ENCODE measurements at places on chromosomes 7 and 10. TPM values are rescaled to one million over a fixed set of nuclear protein-coding genes. Genes with fewer than 3 reads are reported as not detected.
A peak's percentile ranks its signal among the peaks of the same experiment; 100 is the strongest.

- H3K4me3 ChIP-seq = peak overlapping the region; percentile 58
- H3K27me3 ChIP-seq = no peaks in the 10 kb centered on the region
- no peak overlapping the region for H3K27ac ChIP-seq
- DNase-seq = no peak
- peaks cover 17% of the 10 kb centered on the region for H3K4me1 ChIP-seq
Observed at GRCh38 chr7:730501-731439, 3.7 kb upstream of the PRKAR1B start.

OR9A2 gene
- total RNA-seq = not detected

GRCh38 chr7:159119851-159120539, 24.7 kb downstream of the VIPR2 start:
- no peaks in the 10 kb centered on the region for H3K36me3 ChIP-seq
- no peak for DNase-seq
- peaks cover 35% of the 10 kb centered on the region for H3K27me3 ChIP-seq
- no peak overlapping the region for H3K27ac ChIP-seq

NME8 gene
- not detected for total RNA-seq

- no peaks in the 10 kb centered on the region for H3K36me3 ChIP-seq
- H3K4me3 ChIP-seq = no peak overlapping the region
- peaks cover 9% of the 10 kb centered on the region for H3K4me1 ChIP-seq
- H3K27ac ChIP-seq = no peak overlapping the region
- DNase-seq = no peak
- H3K27me3 ChIP-seq = peaks cover 18% of the 10 kb centered on the region
Observed at GRCh38 chr10:14609178-14609577, 165.5 kb downstream of the FAM107B start.

SDK1 gene
- total RNA-seq = 12.6 TPM

DNA sequence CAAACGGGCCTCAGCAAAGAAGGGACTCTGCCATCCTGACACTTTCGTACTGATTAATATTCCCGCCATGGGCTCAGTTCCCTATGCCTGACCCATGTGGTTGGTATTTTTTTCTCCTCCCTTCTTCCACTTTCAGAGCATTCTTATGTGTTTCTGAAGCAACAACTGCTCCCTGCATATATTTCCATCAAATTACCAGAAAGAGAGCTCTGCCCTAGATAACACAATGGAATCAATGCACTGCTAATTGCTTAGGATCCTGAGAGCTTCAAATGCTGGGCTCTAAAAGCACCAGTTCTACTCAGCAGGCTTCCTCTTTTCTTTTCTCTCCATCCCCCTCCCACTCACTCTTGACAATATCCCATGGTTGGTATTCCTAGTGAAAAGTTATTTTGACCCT, 5.3 kb downstream of the TECTB start:
- no peak for DNase-seq
- peaks cover 33% of the 10 kb centered on the region for H3K4me1 ChIP-seq

TMEM213 gene
- not detected for total RNA-seq

DNA sequence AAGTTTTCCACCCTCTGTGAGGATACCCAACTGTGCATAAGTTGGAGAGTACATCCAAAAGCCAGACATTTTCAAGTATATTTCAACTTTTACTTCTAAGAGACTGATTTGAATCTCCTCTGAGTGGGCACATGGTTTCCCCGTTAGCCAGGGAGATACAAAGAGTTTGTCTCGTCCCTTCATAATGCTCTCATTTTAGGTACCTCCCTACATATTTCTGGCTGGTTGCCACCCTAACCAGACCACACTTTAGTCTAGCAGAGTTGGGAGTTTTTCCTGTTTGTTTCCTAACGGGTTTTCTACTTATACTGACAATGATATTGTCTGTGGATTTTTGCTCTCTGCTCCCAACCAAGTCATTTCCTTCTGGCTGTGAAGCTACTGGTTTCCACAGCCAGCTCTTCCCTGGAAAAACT, 180.3 kb downstream of the CCDC71L start:
- H3K4me3 ChIP-seq = no peak overlapping the region
- H3K4me1 ChIP-seq = no peaks in the 10 kb centered on the region
- no peak for DNase-seq
- H3K27me3 ChIP-seq = no peaks in the 10 kb centered on the region
- H3K36me3 ChIP-seq = no peaks in the 10 kb centered on the region
- H3K27ac ChIP-seq = no peak overlapping the region

DNA sequence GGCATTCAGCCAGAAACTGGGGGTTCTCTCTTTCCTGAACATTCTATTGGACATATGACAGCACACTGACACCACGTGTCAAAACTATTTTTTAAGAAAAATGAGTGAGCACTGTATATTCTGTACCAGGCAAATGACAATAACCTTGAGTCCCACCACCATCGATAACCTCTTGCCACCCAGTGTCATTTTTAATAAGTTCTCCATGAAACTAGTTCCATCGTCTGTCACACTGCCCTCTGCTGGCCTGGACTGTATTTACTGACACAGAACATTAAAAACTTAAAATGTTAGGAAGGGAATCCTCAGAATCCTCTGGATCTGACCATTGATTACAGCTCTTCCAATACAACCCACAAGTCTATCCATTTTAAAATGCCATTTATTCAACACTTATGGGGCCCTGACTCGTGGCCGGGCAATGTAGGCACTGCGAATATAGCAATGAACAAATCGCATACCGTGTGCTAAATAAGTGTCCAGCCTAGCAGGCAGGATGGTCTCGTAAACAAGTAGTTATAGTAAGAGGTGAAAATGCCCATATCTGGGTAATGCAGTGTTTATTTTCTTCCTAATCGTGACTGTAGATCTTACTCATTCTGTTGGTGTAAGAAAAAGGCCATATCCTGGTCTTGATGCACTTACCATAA, 35.9 kb upstream of the CACNB2 start:
- H3K4me1 ChIP-seq = no peaks in the 10 kb centered on the region
- peaks cover 2% of the 10 kb centered on the region for H3K27me3 ChIP-seq
- DNase-seq = peak; percentile 62
- no peak overlapping the region for H3K27ac ChIP-seq
- H3K4me3 ChIP-seq = no peak overlapping the region

GRCh38 chr7:55463686-55464262, 98.6 kb downstream of the LANCL2 start:
- H3K4me1 ChIP-seq = no peaks in the 10 kb centered on the region
- H3K27me3 ChIP-seq = no peaks in the 10 kb centered on the region
- H3K36me3 ChIP-seq = peaks cover 68% of the 10 kb centered on the region
- no peak overlapping the region for H3K4me3 ChIP-seq
- DNase-seq = no peak
- no peak overlapping the region for H3K27ac ChIP-seq

TAS2R4 gene
- 1.1 TPM for total RNA-seq

- peaks cover 9% of the 10 kb centered on the region for H3K27me3 ChIP-seq
- no peak overlapping the region for H3K4me3 ChIP-seq
- H3K36me3 ChIP-seq = no peaks in the 10 kb centered on the region
- H3K4me1 ChIP-seq = no peaks in the 10 kb centered on the region
Observed at GRCh38 chr10:8691498-8692017, 637.1 kb downstream of the GATA3 start.

GRCh38 chr10:16439295-16439694, 2.5 kb downstream of the PTER start:
- no peak for DNase-seq
- no peak overlapping the region for H3K4me3 ChIP-seq
- H3K36me3 ChIP-seq = no peaks in the 10 kb centered on the region
- H3K27me3 ChIP-seq = peaks cover 15% of the 10 kb centered on the region
- peaks cover 25% of the 10 kb centered on the region for H3K4me1 ChIP-seq

- no peaks in the 10 kb centered on the region for H3K36me3 ChIP-seq
- H3K27ac ChIP-seq = no peak overlapping the region
- H3K27me3 ChIP-seq = no peaks in the 10 kb centered on the region
- H3K4me3 ChIP-seq = no peak overlapping the region
- DNase-seq = no peak
- H3K4me1 ChIP-seq = no peaks in the 10 kb centered on the region
Observed at GRCh38 chr10:72637398-72637857, 11.5 kb upstream of the MICU1 start.

- no peak overlapping the region for H3K27ac ChIP-seq
- no peaks in the 10 kb centered on the region for H3K36me3 ChIP-seq
- no peaks in the 10 kb centered on the region for H3K27me3 ChIP-seq
- peaks cover 2% of the 10 kb centered on the region for H3K4me1 ChIP-seq
- no peak overlapping the region for H3K4me3 ChIP-seq
- DNase-seq = no peak
Observed at GRCh38 chr7:2851497-2851896, 7.4 kb upstream of the GNA12 start.

DNA sequence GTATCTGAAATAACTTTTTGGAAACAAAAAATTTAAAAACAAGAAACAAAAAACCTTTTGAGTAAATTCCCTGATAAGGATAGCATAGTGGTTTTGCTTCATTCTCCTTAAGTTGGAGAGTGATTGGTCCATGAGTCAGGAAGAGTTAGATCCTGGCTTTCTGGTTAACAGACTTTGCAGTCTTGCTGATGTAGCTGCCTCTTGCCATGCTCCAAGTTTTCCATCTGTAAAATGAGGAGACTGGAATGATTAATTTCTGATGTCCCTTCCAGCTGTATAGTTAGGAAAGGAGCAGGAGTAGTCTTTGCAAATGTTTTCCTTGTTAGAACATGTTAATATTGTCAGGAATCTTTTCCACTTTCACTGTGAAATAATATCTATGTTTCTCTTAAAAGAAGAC, 266.6 kb downstream of the DNAJB9 start:
- H3K27ac ChIP-seq = no peak overlapping the region
- no peaks in the 10 kb centered on the region for H3K4me1 ChIP-seq
- peaks cover 12% of the 10 kb centered on the region for H3K36me3 ChIP-seq
- no peaks in the 10 kb centered on the region for H3K27me3 ChIP-seq
- DNase-seq = no peak

AUTS2 gene
- 148 TPM for total RNA-seq

GRCh38 chr10:24119896-24120295, 89.0 kb upstream of the KIAA1217 start:
- no peak overlapping the region for H3K4me3 ChIP-seq
- H3K4me1 ChIP-seq = peaks cover 15% of the 10 kb centered on the region
- no peaks in the 10 kb centered on the region for H3K36me3 ChIP-seq

- no peak overlapping the region for H3K27ac ChIP-seq
- H3K4me3 ChIP-seq = no peak overlapping the region
- H3K27me3 ChIP-seq = peaks cover 21% of the 10 kb centered on the region
- H3K4me1 ChIP-seq = no peaks in the 10 kb centered on the region
- no peak for DNase-seq
- H3K36me3 ChIP-seq = no peaks in the 10 kb centered on the region
Observed at GRCh38 chr10:94879214-94879613, 59.2 kb upstream of the CYP2C9 start.

INMT gene
- total RNA-seq = 0.34 TPM

PGAM2 gene
- total RNA-seq = 2.4 TPM

DNA sequence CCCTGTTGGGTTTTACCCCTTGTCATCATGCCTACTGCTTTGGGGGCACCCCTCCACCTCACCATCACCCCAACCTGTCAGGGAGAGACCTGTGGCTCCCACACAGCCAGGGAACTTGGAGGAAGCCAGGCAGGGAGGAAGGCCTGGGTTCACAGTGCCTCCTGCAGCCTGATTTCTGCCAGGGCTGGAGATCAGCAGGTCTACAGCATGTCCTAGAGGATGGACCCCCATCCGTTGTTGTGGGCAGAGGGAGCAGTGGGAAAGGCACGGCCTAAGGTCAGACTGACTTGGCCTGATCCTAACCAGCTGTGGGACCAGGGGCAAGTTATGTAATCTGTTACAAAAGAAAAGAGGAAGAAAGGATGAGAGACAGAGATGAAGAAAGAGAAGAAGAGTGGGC, 28.2 kb downstream of the ZCCHC24 start:
- peaks cover 18% of the 10 kb centered on the region for H3K4me1 ChIP-seq
- no peaks in the 10 kb centered on the region for H3K27me3 ChIP-seq
- no peak for DNase-seq

EEPD1 gene
- 5.5 TPM for total RNA-seq

- no peak for DNase-seq
- H3K4me3 ChIP-seq = no peak overlapping the region
- no peaks in the 10 kb centered on the region for H3K36me3 ChIP-seq
Observed at GRCh38 chr10:59575269-59575668, 134.4 kb downstream of the SLC16A9 start.

DNA sequence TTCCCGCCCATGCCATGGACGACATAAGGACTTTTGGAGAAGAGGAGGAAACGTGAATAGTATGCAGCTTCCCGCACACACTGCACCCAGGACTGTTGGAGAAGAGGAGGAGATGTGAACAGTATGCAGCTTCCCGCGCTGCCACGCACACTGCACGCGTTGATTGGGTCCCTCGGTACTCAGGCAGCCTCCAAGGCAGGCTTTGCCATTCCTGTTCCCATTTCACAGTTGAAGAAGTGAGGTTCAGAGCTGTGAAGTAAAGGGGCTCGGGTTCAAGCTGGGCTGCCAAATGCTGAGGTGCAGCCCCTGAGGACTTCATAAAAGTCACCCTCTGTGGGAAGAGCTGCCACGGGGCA, 147.9 kb upstream of the FAM20C start:
- no peak overlapping the region for H3K27ac ChIP-seq
- no peaks in the 10 kb centered on the region for H3K4me1 ChIP-seq
- DNase-seq = no peak
- peaks cover 3% of the 10 kb centered on the region for H3K27me3 ChIP-seq
- no peak overlapping the region for H3K4me3 ChIP-seq

GRCh38 chr10:93006435-93007039, 54.1 kb upstream of the CYP26C1 start:
- H3K27ac ChIP-seq = no peak overlapping the region
- DNase-seq = no peak
- no peak overlapping the region for H3K4me3 ChIP-seq
- H3K36me3 ChIP-seq = no peaks in the 10 kb centered on the region

- H3K27me3 ChIP-seq = no peaks in the 10 kb centered on the region
- peak overlapping the region; percentile 53 for H3K27ac ChIP-seq
- peaks cover 36% of the 10 kb centered on the region for H3K4me1 ChIP-seq
- H3K36me3 ChIP-seq = no peaks in the 10 kb centered on the region
- DNase-seq = no peak
- no peak overlapping the region for H3K4me3 ChIP-seq
Observed at GRCh38 chr7:27883696-27884095, 143.7 kb downstream of the TAX1BP1 start.

DNA sequence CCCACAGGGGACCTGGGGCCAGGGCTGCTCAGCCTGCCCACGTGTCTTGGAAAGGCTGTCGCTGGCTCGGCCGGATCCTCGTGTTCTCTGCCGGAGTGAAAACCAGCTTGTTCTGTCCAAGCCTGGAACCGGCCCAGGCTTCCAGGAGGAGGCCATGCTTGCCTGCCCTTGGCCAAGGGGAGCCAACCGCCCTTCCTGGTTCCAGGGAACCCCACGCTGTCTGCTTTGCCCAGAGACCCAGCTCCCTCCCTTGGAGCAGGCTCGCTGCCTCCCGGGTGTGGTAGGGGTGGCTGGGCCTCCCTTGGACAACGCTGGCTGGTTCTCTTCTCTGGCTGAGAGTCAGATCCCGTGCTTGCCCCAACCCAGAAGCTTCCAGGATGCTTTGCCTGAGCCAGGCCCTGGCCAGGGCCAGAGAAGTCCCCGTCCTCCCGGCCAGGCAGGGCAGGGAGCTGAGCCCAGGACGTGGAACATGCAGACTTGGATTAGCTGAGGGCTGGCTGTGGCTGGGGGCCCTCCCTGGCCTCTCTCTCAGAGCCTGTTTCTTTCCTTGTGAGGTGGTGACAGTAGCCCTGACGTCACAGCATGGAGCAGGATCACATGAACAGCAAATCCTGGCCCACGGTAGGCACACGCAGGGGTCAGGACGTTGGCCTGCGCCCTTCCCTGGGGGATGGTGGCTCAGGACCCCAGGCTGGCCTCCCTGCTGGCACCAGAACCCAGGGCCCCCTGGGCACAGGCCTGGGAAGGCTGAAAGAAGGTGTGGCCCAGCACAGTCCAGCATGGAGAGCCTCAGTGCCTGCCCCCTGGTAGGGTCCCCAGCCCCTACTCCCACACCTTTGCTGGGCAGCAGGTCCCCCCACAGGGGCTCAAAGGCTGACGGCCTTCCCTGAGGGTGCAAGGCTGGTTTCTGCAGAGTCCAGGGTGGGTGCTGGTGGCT, 67.5 kb downstream of the PWWP2B start:
- peaks cover 2% of the 10 kb centered on the region for H3K4me1 ChIP-seq
- no peak for DNase-seq
- H3K27ac ChIP-seq = no peak overlapping the region
- H3K27me3 ChIP-seq = no peaks in the 10 kb centered on the region
- H3K36me3 ChIP-seq = no peaks in the 10 kb centered on the region
- H3K4me3 ChIP-seq = no peak overlapping the region

Data from neural crest cell (in vitro differentiated cells).